Stimulated activated CD4-positive, alpha-beta T cell treated with anti-CD3 and anti-CD28 coated beads, TNF-alpha, amount 100 ng/mL, for 48 hours (primary cell): ENCODE measurements at places on chromosomes 6 and 20.

DNA sequence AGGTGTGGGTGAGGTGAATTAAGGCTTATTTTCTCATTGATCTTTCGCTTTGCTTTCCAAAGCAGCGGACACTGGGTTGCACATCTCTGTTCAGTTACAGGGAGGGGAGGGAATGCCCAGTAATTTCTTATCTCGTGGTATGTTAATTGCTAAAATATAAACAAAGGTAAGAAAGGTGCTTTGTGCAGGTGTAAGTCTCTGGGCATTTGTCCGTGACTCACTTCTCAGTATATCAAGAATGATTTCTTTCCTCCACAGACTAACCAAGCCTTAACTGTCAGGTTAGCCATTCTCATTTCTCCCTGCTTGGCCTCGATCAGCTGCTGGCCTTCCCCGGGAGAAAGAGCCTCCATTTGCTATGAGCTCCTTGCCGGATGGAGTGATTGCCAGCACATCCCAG, 862.1 kb downstream of the KIF16B start:
- DNase-seq = no peak

GRCh38 chr20:10708351-10709185, 34.8 kb upstream of the JAG1 start:
- no peak for DNase-seq

GRCh38 chr20:588476-588875, 21.6 kb downstream of the TCF15 start:
- no peak for DNase-seq

- no peak for DNase-seq
These were observed 43.2 kb downstream of the PPP1R3G start for GRCh38 chr6:5128351-5128750.

DNA sequence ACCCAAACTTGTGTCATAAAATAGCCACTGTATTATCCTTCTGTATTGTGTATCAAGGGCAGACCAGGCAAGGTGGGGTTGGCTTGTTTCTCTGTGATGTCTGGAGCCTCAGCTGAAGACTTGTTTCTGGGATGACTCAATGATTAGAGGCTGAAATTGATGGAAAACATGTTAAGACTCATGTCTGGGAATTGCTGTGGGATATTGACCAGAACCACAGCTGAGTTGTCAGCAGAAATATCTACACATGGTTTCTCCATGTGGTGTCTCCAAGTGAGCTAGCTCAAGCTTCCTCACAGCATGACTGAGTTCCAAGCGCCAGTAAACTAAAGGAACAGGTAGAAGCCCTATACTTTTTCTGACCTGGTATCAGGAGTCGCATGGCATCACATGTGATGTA, 128.5 kb upstream of the SYNDIG1 start:
- no peak for DNase-seq

DNA sequence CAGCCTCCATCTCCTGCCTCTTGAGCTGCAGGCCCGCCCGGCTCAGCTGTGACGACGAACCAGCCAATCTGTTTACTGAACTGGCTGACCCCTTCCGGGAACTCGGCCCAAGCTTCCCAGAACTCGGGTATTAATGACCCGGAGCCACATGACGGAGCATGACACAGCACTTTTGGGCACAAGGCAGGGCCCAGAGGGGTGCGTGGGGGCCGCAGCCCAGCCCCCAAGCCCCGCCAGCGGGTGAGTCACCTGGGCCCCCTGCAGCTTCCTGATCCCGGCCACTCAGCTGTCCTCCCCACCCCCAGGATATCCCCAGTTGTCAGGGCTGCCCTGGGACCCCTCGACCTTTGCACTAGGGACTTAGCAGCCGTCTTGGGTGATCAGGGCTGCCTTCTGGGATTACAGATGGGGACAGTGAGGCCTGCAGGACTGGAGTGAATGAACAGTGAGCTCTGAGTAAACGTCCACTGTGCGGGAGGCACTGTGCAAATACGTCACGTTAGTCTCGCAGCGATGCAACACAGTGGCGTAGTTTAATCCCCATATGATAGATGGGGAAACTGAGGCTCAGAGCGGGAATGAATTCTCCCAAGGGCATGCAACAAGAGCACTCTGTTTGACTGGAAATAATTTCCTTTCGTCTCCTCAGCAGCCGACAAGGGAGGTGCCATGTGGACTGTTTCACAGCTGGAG, 102.1 kb downstream of the CEBPB start:
- DNase-seq = no peak

DNA sequence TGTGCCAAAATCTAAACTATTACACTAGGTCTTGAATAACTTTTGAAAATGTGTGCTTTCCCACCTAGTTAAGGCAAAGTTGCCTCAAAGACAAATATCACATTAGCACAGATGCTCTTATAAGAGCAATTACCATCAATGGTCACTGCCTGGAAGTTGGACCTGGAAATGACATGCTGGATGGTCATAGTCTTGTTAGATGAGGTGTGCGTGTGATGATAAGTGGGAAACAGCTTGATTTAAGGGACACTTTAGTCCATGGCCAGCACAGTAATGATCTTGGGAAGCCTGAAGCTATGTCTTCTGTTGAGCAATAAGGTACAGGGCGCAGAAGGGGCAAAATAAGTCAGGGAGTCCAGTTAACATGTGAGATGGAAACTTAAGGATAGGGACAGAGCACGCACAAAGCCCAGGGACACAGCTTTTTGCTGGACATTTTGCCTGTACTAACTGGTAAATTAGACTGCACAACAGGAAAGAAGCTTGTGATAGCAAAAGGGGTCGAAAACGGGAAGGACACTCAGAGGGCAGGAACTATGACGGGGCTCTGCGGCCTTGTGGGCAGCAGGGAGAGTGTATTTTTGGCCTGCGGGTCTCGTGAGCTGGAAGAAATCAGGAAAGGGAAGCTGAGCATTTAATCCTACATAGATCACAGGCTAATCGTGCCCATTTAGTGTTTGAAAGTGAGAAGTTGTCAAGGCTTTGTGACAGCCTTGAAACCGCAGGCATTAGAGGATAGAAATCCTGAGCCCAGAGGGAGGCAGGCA, 66.7 kb upstream of the BMP2 start:
- no peak for DNase-seq

GRCh38 chr6:168279403-168279935, 40.1 kb downstream of the DACT2 start:
- DNase-seq = no peak

GRCh38 chr6:62146954-62147853, 138.8 kb downstream of the KHDRBS2 start:
- DNase-seq = no peak

GRCh38 chr20:35503841-35504561, 25.5 kb downstream of the C20orf173 start:
- DNase-seq = no peak

DNA sequence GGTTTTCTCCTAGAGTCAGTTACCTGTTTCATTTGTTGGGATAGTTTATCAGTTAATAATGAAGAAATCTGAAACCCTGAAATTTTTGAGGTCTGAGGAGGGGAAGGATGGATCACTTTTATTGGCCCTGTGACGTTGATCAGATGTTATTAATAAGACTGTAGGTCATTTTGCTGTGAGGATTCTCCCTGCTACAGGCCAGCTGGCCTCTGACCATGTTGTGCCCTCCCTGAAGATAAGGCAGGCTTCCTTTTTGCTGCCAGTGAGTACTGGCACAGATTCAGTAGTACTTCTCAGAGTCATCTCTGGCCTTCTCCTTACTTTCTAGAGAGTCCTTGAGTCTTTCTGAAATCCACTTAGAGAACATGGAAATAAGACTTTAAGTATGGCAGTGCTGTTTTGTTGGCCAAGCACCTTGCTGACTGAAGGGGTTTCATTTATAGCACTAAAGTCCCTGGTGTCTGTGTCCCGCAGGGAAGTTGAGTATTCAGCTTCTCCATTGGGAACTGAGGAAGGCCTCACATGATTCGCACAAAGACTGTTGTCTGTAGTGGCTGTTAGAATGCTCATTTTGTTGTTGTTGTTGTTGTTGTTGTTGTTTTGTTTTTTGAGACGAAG, 202.6 kb downstream of the DTNBP1 start:
- DNase-seq = no peak

GRCh38 chr20:37545516-37545915, 17.8 kb upstream of the BLCAP start:
- no peak for DNase-seq

GRCh38 chr6:150118627-150119026, 24.2 kb upstream of the PPP1R14C start:
- no peak for DNase-seq

DNA sequence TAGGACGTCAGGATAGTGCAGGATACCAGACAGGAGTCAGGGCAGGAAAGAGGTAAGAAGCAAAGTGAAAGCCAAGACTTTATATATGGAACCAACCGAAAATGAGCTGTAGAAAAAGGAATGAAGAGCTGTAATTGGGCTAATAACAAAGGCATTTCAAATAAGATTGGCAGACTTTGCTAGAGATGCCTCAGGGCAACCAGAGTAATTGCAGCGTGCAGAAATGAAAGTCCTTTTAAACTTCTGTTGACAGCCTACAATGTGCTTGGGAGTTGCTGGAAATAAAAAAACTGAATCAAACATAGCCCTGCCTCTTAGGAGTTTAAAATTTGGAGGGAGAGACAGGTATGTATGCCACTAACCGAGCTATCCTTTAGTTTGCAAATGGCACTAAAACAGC, 56.4 kb upstream of the NKX2-4 start:
- no peak for DNase-seq

- DNase-seq = no peak
These were observed 18.8 kb upstream of the BACH2 start for GRCh38 chr6:90315354-90315950.
